ENCODE measurements at places on chromosomes 2 and 18. TPM values are rescaled to one million over a fixed set of nuclear protein-coding genes. Genes with fewer than 3 reads are reported as not detected.
A peak's percentile ranks its signal among the peaks of the same experiment; 100 is the strongest.

The SMAD4 gene
- polyA plus RNA-seq: 55.3 TPM

The TNFRSF11A gene
- polyA plus RNA-seq: 2.5 TPM

The RUFY4 gene
- polyA plus RNA-seq: not detected

The OTOS gene
- polyA plus RNA-seq: not detected

The DNAJC5G gene
- polyA plus RNA-seq: not detected

The TIMM21 gene
- polyA plus RNA-seq: 27.6 TPM

The ARL4C gene
- 24.0 TPM for polyA plus RNA-seq

The COL4A4 gene
- not detected for polyA plus RNA-seq

DNA sequence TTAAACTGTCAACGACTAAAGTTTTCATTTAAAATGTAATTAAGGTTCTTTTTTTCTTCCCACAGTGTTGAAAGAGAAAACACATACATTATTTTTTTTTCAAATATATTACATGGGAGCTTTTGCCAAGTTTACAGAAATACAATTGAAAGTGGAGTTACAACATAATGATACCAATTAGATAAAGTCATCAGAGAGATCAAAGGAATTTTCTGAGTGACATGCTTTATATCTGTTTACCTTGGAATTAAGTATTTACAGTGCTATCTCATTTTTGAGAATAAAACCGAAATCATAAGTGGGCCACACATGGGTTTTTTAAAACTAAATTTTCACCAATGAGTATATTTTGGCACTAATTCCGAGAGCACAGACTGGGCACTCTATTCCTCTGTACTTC is 165.2 kb downstream of the RAPGEF4 start:
- no peak for DNase-seq

DNA sequence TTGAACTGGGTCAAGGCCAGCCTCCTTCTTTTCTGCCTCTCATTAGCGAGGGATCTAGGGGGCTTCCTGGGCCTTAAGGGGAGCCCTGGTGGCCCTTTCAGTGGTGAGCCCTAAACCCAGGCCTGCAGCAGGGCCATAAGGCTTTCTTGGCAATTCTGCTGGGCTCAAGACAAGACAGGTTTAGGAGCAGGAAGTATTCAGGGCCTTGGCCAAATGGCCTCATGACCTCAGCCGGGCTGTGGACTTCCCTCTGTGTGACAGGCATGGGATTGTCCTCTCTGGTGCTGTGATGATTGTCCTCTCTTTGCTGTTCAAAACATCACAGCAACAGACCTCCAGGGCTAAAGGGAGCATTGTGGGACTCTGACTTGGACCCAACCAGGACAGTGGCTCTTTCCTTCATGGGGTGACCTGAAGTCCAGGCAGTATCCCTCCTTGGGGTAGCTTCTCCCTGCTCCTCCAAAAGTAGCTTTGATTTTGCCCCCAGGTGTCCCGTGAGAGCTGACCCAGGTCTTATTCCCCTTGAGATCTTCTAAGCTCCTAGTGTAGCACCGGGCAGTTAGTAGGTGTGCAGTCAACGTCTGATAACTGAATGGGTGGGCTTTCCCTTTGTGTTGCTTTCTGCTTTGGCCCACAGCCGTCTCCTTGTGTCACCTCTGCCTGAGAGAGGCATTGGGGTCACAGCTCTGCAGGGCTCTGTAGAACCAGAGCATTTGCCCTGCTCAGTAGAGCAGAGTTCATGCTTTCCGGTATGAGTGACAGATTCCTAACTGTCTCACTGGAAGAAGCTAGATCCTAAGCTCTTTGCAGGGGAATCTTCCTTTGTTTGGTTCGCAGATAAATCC is 14.7 kb downstream of the FOSL2 start:
- DNase-seq: no peak

- DNase-seq: no peak
Observed at GRCh38 chr2:49067971-49068370, 86.3 kb downstream of the FSHR start.

- DNase-seq: no peak
Observed at GRCh38 chr2:165706960-165707487, 87.0 kb downstream of the GALNT3 start.

DNA sequence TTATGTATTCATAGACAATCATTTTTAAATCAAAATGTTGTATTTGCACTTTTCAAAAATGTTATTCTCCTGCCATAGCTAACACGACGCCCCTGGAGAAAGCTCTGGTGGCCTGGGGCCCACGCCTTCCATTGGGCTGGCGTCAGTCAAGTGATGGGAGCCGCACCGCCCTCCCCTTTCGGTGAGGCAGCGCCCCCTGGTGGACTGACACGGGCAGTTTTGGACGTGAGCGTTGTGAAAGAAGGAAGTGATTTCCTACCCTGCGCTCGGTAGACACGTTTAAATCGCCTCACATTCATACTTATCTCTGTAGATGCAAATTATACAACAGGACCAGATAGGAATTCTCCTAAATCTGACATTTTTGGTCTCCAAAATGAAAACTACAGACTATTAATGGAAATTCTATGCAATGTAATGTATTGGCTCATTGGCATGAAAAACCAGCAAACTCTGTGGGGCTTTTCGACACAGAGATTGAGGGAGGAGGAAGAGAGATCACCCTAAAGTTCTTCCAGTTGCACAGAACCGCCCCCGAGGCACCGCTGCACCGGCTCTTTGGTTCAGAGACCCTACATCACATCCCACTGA is 326.2 kb upstream of the SOX11 start:
- DNase-seq: peak; percentile 80

- DNase-seq: no peak
Observed at GRCh38 chr2:223979730-223980396, 22.6 kb downstream of the MRPL44 start.

DNA sequence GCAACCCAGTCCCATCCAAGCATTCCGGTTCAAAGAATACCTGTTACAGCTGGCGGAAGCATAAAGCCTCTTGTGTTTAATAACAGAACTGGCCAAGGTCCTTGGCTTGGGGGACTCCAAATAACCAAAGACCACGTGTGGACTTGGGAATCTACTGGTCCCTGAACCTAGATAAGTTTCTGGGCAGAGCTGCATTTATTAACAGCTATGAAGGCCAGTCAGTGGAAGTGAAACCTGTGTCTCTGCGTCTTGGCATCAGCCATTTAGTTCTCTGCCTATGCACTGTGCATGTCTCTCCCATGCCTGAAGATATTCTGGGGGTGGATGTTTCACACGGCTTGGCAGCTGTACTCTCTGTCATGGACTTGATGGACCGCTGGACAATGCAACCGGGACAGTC is 137.7 kb downstream of the CCBE1 start:
- DNase-seq: no peak

- no peak for DNase-seq
Observed at GRCh38 chr2:134206573-134206972, 47.3 kb upstream of the MGAT5 start.

- no peak for DNase-seq
Observed at GRCh38 chr18:1053331-1054315, 149.0 kb downstream of the ADCYAP1 start.

DNA sequence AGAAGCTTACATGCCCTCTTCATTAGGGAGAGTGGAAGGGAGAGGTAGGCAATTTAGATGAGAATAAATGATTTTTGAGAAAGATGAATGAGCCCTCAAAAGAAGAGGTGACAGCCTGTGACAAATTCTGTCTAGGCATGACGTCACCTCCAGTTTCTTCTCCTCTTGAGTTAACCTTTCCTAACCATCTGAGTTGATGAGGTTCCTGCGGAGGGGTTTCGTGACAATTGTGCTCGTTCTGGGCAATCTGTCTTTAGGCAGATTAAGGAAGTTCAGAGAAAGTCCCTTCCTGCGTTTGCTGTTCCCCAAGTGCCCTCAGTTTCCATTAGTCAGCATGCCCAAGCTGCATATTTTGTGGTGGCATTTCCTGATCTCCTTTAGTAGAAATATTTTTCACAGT is 640.2 kb upstream of the SYT4 start:
- no peak for DNase-seq

DNA sequence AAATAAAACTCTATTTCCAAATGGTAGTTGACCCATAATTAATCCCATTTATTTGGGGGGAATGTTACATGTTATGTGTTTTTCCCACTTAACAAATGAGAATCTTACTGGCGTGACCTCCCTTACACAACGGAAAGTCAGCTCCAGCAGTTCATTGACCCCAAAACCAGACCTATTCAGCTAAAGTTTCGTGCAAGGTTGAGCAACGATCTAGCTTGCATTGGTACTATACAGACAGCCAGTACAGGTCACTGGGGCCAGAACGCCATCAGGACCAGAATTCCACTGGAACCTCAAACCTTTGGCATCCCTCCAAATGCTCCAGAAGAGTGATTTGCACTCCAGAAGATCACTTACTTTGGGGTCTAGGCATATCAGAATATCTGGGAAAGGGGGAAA is 6.8 kb upstream of the CTAGE1 start:
- DNase-seq: no peak

DNA sequence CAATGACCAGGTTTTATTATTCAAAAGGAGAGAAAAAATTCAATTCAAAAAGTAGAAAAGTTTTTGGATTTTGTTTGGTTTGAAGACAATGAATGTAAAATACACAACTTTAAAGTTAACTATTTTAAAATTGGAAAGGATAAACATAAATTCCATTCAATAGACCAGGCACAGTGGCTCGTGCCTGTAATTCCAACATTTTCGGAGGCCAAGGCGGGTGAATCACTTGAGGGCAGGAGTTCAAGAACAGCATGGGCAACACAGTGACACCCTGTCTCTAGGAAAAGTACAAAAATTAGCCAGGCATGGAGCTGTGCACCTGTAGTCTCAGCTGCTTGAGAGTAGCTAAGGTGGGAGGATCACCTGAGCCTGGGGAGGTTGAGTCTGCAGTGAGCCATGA is 54.7 kb downstream of the SCN9A start:
- DNase-seq: no peak

DNA sequence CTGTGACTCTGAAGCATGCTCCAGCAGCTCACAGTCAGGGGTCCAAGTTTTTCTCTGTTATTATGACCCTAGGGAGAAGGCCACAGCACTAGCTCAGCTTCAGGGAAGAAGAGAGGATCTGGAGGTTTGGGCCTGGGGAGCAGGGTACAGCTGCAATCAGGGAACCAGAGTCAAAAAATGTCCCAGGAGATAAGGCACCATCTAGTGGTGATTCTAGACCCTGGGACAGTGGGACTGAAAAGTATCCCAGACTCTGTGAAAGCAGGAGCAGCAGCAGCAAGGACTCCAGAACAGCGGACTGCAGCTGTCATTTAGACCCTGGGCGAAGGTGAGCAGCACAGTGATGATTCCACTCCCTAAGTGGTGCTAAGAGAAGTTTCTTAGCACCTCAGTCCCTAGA is 278.4 kb upstream of the DDX18 start:
- no peak for DNase-seq

- peak; percentile 59 for DNase-seq
Observed at GRCh38 chr2:60641811-60642788, 88.6 kb upstream of the BCL11A start.

- DNase-seq: no peak
Observed at GRCh38 chr2:216003876-216004696, 9.3 kb downstream of the MREG start.

DNA sequence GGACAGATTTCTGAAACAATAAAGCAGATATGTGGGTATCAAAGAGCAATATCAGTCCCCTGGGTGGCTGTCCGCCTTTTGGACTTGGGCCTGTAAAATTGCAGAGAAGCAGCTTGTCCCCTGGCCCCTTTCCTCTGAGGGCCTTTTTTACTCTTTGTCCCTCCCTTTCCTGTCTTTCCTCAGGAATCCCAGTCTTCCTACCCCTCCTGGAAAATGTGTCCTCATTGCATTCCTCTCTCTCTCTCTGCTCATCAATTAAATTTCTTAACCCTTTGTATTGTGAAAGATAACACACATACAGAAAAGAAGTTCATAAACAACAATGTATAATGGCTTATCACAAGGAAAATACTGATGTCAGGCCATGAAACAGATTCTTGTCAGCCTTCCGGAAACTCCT is 3.0 kb upstream of the GRB14 start:
- DNase-seq: no peak

GRCh38 chr2:11899264-11899818 is 152.9 kb downstream of the LPIN1 start:
- no peak for DNase-seq
